C1 segment of cervical spinal cord (tissue), 14 donors: ENCODE measurements at places on chromosomes 4 and X.

GRCh38 chrX:15269618-15270521 lies at the start of gene ASB9:
Gene ASB9 (minus strand): TSS chrX:15270083. CDS start chrX:15269874, 209 bp downstream.
- no peak for DNase-seq

DNA sequence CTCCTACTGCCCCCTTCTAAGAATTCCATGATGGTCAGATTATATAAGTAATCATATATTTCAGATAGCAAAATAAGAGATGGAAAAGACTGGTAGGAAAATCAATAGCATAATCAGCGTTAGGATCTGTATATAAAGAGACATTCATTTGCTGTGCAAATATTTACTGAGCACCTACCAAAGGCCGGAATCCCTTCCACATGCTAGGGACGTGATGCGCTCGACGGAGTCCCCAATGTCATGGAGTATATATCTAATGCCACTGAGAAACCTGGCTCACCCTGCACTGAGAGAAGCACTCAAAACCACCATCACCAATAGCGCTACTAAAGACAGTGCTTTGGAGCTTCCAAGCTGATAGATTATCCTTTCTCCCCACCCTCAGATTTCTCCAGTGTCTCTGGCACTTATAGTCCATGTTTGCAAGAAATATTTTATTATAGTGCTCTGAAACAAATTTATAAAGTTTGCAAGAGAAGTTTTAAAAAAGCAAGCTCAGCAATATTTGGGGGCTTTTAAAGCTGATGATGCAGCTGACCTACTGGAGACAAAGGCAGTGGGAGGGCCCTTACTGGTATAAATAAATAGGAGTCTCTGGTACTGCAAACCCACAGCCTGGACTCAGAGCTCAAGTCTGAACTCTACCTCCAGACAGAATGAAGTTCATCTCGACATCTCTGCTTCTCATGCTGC lies at the start of gene CXCL13:
Gene CXCL13 (plus strand): TSS at position 611 of the 693 bp plus-strand sequence. CDS start 46 bp downstream, at position 657.
- no peak for DNase-seq

DNA sequence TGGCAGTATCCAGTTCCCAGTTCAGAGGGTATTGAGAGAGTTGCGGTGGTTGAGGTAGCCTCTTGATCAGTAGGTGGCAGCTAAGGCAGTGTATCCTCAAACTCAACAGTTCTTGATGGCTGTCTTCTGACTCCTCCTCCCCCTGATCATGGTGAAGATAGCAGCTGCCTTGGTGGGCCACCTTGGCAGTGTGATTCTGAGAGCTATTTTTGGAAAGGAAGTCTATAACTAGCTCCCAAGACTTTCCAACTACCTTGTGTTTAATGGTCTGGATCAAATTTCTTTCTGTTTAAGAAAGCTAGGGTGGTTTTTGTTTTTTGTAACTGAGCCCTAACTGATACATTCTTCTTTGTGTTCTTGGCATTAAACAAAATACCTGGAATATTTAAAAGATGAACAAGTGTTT lies 10.5 kb upstream of the TBC1D19 start:
- DNase-seq, result no peak

- no peak for DNase-seq
Measured at GRCh38 chr4:6184169-6184568, 16.2 kb downstream of the JAKMIP1 start.

DNA sequence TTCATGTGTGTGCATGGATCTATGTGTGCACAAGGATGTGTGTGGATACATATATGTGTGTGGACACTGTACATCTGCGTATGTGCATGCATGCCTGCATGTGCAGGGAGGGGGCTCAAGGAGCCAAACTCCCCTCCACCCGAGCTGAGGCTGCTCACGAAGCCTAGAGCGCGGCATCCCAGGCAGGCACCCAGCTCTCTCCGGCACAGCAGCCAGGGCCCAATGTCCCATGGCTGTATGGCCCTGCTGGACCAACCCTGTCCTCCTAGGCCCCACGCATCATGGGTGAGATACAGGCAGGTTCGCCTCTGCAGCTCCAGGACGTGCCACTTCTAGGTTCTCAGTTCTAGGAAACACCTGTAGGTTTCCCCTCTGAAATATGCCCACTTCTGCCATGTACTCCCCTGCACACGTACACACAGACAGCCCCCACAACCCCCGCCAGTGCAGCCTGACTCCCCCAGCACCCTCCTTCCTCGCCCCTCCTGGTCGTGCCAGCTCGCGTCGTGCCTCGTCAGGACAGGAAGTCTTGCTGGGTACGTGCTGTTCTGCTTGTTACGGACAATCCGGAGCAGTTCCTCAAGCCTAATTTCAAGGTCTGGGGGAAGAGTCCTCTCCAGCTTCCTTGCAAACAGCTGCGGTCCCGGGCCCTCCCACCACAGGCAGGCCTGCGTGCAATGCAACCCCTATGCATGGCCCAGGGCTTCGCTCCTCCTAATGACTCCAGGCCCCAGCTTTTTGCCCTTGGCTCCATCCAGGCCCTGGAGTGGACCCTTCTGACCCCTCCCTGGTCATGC lies 3.2 kb upstream of the ADRA2C start:
- no peak for DNase-seq

DNA sequence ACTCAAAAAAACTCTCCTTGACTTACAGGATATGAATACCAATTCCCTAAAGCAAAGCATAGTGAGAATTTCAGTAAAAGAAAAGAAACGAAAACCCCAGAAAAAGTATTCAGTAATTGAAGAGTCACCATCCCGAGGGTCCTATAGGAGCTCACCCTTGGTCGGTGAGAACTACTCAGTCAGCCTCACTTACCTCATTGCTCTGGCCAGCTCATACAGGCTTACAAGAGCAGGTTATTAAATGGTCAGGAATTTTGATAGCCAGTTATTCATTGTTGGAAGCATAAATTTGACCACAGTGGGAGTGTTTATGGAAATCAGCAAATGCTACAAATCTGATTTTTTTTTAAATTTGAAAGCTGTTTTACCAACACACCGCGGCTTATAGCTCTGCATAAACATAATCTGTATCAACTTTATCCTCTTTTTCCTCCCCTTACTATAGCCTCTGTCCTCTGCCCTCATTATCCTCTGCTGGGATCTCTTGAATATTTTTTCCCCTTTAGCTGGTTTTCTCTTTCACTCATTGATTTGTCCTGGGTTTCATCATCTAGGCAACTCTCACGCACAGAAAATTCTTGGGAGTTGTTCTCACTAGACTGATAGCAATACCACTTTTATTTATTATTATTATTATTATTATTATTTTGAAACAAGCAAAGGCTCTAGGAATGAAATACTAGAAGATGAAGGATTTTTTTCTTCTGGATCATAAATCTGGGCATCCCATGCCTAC lies 11.0 kb upstream of the CXCL2 start:
- DNase-seq, result no peak

DNA sequence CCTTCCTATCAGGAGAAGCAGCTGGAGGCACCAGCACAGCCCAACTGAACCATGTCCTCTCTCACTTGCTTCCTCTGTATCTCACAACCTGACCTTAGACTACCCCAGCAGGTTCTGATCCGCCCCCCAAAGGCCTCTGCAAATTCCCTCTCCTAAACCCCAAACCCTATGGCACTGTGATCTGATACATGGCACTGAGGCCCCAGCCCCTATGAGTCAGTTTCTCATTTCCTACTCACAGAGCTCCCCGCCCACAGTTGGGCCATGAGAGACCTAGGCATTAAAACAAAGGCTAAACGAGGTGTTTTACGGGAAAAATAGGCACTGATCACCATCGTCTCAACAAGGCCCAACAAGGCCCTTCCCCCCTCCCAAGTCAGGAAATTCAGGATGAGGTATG lies 19.1 kb downstream of the SASH3 start:
- no peak for DNase-seq

- DNase-seq, result no peak
Measured at GRCh38 chrX:12423346-12423745, 285.1 kb downstream of the FRMPD4 start.

DNA sequence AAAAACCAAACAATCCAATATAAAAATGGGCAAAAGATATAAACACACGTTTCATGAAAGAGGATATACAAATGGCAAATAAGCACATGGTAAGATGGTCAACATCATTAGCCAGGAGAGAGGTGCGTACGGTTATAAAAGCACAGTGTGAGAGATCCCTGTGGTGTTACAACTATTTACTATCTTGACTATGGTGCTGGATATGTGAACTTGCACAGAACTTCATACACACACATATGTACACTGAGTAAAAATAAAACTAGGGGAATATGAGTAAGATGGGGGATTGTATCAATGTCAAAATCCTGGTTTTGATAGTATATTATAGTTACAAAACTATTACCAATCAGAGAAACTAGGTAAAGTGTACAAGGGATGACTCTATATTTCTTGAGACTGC lies 8.4 kb downstream of the FBXO8 start:
- DNase-seq, result no peak

DNA sequence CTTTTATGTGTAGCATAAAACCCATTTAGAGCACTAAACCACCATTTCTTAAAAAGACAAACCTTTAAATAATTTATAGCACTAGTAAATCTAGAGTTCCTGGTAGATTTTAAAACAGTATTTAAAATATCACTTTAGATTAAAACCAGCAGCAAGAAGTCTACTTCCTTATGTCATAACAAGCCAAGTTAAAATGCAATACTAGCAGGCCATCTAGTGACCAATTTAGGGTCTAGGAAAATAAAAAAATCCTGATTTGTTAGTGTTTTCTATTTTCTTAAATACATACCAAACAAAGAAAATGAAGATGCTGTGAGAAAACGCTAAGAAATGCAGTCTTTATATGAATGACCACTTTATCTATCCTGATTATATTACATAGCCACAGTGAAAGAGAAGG lies 53.9 kb downstream of the PAPSS1 start:
- no peak for DNase-seq

DNA sequence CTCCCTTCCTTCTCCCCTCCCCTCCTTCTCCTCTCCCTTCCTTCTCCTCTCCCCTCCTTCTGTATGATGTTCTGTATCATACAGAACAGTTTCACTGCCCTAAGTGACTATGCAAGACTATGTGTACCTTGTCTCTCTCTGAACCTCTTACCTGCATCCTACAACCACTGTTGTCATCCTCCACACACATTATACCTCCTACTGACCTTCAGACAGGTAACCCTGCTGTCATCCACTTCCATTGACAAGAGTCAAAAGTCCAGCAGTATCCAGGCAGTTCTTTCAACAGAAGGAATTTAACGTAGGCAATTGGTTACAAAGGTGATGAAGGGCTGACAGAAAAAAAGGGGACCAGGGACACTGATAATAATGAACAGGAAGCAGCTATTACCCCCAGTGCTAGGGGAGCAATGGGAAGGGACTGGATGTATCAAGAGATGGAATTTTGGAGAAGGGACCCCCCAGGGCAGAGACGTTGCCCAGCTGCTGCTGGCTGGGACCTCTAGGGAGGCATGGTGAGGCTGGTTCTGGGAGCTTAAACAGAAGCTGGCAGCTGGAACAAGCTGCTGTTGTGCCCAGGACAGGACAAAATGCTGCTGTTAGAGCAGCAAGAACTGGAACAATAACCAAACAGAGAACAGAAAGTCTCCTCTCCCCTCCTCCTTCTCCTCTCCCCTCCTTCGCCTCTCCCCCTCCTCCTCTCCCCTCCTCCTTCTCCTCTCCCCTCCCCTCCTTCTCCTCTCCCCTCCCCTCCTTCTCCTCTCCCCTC lies 84.7 kb downstream of the DCTD start:
- DNase-seq, result no peak

- DNase-seq, result no peak
Measured at GRCh38 chr4:10758906-10759305, 74.3 kb upstream of the CLNK start.

- DNase-seq, result peak; percentile 37
Measured at GRCh38 chr4:1009542-1010394, 1.7 kb upstream of the FGFRL1 start.

- no peak for DNase-seq
Measured at GRCh38 chrX:25523574-25524540, 508.1 kb upstream of the ARX start.

DNA sequence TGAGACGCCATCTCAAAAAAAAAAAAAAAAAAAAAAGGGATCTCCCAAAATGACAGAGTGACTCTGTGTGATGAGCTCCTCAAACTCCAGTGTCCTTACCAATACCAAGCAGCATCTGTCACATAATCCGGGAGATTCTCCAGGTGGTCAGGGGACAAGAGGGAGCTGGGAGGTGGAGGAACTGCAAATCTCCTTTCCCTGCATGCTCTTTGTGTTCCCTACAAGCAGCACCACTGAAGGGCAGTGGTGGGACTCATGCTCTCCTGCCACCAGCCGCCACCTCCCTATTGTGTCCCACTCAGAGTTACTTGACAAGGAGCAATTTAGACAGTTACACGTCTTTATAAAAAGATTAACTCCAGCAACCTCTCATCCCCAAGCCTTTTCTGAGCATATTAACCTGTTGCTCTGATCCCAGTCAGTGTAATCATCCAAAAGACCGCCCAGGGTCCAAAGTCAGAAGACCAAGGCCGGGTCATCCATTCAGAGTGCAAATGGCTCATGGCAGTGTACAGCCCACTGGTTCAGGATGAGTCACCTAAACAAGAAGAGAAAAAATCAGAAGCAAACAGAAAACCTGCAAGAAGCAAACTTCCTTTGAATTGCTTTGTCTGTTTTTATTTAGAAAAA lies 23.6 kb downstream of the MGST2 start:
- DNase-seq, result no peak

DNA sequence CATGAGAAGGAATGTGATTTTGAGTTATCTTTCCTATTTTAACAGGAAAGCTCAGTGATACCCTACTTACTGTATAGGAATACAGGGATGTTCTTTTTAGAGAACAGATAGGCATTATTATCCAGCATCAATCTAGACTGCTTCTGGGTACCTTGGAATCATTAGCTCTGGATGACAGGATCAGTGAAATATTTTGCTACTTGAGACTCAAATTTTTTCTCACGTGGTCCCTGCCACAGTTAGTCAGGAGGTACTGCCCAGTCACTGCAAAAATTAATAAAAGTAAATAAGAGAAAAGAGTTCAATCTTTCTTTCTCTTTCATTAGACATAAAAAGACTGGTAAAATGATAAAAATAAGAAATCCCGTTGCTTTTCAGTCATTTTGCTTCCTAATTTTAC lies 5.5 kb downstream of the ZNF827 start:
- DNase-seq, result no peak

GRCh38 chr4:5881340-5881739 lies 11.5 kb downstream of the CRMP1 start:
- no peak for DNase-seq

DNA sequence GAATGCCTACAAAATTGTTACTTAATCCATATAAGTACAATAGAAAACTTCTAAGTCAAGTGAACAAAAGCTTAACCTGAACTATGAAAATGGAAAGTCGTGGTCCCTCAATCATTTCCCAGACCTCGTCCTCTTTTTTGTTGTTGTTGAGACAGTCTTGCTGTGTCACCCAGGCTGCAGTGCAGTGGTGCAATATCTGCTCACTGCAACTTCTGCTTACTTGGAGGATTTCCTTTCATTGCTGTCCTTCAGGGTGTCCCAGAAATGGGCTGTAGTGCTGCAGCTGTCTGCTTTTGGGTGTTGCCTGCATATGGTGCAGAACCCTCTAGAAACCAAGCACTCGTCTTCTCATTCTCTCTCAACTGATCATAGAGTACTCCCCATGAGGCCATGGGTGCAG lies 75.0 kb upstream of the IL2 start:
- DNase-seq, result no peak

- DNase-seq, result no peak
Measured at GRCh38 chr4:108342325-108342970, 173.7 kb upstream of the LEF1 start.
